ENCODE measurements at places on chromosomes 11 and 22. TPM values are rescaled to one million over a fixed set of nuclear protein-coding genes. Genes with fewer than 3 reads are reported as not detected.

DNA sequence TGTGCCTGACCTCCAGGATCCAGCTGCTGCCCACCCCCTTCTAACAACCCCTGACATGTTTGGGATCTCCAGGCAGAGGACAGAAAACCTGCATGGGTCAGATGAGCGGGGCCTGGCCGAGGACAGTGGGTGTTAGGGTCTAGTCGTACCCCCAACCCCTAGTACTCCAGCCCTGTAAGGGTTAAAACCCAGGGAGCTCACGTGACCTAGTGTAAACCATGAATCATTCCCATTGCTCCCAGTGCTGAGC lies 89.1 kb upstream of the CRYBB3 start:
- no peak for DNase-seq

DNA sequence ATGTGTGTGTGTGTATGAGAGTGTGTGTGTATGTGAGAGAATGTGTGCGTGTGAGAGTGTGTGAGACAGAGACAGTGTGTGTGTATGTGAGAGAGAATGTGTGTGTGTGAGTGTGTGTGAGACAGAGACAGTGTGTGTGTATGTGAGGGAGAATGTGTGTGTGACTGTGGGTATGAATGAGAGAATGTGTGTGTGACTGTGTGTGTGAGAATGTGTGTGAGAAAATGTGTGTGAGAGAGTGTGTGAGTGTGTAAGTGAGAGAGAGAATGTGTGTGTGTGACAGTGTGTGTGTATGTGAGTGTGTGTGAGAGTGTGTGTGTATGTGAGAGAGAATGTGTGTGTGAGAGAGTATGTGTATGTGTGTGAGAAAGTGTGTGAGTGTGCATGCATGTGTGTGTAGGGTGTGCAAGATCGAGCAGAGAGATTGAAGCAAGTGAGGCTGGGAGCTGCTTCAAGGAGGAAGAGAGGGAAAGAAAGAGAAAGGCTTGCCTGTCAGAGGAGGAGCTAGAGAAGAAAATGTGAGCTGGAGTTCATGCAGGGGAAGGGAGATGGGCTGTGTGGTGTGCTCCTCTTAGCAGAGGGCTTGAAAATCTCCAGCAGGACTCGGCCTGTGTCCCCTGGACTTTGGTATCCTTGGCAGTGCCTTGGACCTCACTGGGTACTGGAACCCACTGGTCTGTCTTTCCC lies 27.7 kb upstream of the TP53I11 start:
- DNase-seq = no peak

GRCh38 chr11:61642162-61642561 lies 38.0 kb upstream of the DAGLA start:
- DNase-seq = no peak

DNA sequence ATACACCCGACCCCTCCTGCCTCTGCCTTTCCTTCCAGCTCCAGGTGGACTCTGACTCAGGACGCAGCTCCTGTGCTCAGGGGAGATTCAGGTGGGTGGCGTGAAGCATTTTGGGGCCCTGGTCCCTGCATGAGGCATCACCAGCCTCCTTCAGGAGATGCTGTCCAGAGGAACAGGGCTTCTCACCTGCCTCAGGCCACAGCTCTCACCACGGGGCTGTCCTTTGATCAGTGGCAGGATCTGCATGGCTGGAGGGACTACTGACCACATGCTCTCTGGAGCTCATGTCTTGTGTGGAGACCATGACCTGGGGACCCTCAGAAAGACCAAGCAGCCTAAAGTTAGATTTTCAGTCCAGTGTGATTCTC lies 58.8 kb downstream of the GGTLC2 start:
- DNase-seq = no peak

GRCh38 chr11:107263844-107264563 lies 193.6 kb downstream of the CWF19L2 start:
- no peak for DNase-seq

DNA sequence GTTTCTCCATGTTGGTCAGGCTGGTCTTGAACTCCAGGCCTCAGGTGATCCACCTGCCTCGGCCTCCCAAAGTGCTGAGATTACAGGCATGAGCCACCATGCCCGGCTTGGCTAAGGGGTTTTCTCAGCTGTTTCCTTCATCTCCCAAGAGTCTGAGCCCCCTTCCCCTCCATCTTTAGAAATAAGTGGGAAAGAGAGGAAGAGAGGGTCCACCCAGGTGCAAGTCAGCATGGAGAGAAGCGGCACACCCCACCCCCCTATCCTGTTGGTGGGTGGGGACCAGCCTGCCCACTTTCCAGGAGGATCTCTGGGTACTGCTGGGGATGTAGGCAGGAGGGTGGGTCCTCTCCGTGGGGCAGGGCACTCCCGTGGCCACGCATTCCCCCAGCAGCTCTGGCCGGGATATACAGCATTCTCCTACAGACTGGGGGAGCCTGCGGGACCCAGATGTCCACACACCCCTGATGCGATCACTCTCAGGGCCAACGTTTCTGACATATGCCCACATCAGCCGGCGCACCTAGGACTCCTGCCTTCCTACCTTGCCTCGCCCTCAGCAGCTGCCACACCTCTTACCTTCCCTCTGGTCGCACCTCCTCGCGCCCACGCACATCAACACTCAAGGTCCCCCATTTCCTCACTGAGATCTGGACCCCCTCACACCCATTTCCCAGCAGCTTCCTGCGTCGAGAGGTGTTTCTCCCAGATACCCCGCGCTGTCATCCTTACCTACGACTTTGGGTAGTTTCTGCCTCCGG lies 8.9 kb downstream of the SCARF2 start:
- DNase-seq = no peak

DNA sequence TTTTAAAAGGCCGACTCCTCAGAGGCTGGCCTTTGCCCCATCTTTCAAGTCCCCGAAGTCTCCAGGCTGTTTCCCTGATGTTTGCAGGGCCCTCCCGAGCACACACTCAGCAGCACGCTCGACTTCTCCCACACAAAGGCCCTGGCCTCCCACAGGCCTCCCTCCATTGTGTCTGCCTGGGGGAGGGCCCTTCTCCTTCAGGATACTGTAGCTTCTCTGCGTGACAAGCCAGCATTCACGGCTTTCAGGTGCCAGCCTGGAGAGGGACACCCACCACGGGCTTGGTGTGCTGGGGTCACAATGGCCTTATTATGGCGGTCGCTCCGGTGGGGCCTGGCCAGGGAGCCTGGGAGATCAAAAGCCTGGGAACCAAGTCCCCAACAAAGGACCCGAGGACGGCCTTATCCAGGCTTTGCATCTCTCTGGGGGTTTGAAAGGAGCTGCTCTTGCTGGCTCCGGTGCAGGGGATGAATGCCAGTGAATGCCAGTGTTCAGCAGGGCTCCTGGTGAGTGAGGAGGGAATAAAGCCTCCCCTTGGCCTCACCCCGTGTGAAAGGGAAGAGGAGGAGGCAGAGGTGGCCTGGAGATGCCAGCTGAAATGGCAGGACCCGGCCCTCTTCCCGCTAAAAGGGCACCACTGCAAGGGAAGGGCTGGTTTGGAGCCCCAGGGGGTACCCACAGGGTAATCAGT lies 55.0 kb downstream of the TRAF6 start:
- no peak for DNase-seq

Gene SPDYC
- not detected for total RNA-seq

Gene LUZP2
- not detected for total RNA-seq

Data from CD4-positive, CD25-positive, alpha-beta regulatory T cell (primary cell).